Activated naive CD4-positive, alpha-beta T cell treated with Interleukin-2 at 50 U/mL for 16 hours (primary cell): ENCODE measurements at places on chromosomes 11 and 22.

DNA sequence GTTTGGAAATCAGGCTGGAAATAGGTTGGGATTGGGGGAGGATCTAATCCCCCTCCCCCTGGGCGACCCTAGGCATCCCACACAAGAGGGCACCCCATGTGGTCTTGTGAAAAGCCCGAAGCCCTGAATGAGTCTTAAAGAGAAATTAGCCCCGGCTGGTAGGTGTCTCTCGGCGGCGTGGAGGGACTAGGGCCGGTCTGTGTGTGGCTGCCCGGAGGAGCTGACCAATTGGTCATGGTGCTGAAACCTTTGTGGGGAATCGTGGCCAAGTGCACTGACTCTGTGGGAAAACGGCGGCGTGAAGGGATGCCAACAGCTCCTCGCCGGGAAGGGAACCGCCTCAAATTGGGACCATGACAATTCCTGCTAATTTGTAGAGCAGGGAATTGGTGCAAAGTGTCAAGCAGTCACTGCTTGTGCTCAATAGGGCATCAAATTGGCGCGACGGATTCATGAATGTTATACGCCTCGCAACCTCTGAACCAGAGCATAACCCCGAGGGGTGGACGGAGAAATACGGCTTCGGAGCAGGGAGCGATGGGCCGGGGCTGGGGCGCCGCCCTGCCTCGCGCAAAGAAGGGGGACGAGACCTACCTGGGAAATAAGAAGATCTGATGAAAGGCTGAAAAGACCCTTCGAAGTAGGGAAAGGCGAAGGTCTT, 1.5 kb downstream of the DBX1 start:
- DNase-seq, result no peak

- DNase-seq, result no peak
These were observed 118.7 kb downstream of the BBOX1 start for GRCh38 chr11:27159335-27159679.

DNA sequence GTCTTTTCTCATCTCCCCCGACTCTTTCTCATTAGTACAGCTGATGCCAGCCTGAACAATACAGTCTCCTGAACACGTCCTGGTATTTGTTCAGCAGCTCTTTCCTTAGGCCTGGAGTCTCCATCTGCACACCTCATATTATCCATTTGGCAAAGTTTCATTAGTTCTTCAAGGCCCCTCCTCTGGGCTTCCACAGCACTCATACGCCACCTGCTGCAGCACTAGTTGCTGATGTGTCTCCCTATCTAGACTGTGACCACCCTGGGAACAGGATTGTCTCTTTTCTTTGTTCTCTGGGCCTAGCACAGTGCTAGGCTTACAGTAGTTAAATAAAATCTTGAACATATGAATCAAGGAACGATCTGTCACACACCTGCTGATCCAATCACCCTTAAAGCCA, 17.2 kb downstream of the DCHS1 start:
- no peak for DNase-seq

DNA sequence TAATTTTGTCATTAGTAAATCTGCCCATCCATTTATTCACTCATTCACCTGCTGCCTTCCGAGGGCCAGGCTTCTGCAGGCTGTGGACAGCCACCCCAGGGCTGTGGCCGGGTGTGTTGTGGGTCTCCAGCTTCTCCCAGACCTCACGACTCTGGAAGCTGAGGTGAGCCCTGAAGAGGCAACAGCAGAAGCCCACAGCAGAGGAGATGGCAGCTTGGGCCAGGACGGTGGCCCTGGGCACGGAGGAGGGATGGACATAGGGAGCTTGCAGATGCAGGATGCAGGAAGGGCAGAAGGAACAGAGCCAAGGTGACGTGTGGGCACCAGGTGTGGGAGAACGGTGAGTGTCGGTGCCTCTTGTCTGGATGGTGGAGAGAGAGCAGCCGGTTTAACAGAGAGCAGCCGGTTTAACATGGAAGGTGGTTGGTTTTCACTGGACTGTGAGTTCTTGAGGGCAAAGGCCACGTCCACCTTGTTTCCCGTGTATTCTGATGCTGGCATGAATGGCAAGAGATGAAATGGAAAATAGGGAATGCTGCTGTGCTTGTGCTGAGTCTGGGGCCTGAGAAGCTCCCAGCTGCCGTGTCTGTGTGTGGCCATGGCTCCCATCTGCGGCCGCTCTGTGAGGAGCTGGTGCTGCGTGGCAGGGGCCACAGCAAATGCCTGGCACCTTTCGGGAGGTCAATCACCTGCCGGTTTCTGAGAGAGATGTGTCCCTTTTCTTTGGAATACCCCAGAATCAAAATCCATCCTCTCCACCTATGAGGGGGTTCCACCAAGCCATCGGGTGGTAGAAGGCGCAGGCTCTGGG, 669.9 kb downstream of the BRD1 start:
- DNase-seq, result no peak

GRCh38 chr11:121696177-121696871, 243.6 kb upstream of the SORL1-AS1 start:
- DNase-seq, result no peak

GRCh38 chr11:66762088-66762487, 33.1 kb upstream of the SPTBN2 start:
- no peak for DNase-seq

- no peak for DNase-seq
These were observed 66.4 kb upstream of the WNT7B start for GRCh38 chr22:46043339-46043738.
